ENCODE measurements at places on chromosomes 3 and 15.

- DNase-seq, result peak; percentile 16
Observed at GRCh38 chr3:2023959-2024358, 74.7 kb upstream of the CNTN4 start.

DNA sequence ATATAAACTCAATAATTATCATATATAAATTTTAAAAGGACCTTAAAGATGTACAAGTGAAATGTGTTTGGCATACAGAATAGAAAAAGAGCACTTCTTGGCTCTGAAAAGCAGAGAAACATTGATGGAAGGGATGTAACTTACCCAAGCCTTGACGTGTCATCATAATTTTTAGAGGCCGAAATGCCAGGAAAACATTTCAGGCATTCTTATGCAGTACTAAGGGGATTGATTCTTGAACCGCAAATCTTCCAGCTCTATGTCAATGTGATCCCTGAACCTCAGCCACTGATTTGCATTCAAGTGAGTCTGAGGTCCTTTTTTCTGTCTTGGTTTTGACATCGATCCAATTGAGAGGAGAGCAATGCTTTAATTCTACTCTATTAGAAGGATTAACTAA is 97.8 kb downstream of the CLDN1 start:
- no peak for DNase-seq

GRCh38 chr3:15387171-15387581 is 40.2 kb downstream of the METTL6 start:
- DNase-seq, result no peak

- DNase-seq, result peak; percentile 53
Observed at GRCh38 chr15:51649659-51650521, 27.3 kb upstream of the DMXL2 start.

DNA sequence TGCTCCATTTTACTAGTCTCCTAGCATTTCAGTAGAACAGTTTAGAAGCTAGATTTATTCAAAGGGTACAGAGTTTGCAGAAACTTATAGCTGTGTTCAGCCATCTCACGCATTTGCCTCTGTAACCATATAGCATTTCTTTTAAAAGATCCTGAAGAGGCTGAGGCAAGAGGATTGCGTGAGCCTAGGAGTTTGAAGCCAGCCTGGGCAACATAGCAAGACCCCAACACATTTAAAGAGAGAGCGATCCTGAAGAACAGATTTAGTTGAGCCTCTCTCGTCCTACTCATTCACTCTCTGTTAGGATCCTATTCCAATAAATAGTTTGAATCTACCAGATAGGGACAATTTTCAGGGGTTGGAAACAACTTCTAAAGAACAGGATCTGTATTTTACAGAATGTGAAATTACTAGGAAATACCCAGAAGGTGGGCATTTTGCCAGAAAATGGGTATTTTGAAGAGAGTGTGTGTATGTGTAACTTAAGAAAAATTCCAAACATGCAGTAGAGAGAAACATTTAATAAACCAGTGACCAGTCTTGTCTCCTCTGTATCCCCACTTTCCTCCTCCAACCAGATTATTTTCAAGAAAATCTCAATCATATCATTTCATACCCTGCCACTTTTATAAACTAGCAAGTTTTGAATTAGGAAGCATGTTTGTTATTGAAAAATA is 4.5 kb downstream of the EIF3J start:
- DNase-seq, result no peak

DNA sequence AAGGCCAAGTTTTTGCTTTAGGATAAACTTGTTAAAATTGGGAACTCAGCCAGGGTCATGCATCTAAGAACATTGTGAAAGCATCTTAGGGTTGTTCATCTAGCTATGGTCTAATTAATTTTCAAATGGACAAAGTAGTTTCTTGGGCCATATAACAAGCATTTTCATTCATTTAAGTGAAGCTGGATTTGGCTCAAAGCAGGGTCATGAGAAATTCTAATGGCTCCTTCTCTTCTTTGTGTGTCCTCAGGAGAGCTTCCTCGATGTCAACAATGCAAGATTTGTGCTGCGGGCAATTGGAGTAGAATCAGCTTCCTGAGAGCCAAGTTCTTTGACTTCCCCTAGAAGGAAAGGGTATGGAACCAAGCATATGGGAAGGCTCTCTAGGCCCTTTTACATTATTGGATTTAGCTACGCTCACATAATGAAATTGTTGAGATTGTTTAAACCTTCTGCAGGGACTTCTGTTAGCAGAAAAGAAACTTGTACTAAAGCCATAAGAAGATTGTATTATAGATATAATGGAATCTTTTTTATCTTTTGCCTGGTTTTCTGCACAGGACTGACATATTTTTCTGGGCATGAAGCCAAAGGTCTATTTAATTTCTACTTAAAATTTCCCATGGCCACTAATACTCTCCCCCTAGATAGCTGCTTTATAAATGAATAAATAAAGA is 1.8 kb upstream of the SAMMSON start:
- DNase-seq, result peak; percentile 27

GRCh38 chr15:64942356-64942755 is 30.7 kb downstream of the ANKDD1A start:
- no peak for DNase-seq
